ENCODE measurements at places on chromosomes 4 and X.

DNA sequence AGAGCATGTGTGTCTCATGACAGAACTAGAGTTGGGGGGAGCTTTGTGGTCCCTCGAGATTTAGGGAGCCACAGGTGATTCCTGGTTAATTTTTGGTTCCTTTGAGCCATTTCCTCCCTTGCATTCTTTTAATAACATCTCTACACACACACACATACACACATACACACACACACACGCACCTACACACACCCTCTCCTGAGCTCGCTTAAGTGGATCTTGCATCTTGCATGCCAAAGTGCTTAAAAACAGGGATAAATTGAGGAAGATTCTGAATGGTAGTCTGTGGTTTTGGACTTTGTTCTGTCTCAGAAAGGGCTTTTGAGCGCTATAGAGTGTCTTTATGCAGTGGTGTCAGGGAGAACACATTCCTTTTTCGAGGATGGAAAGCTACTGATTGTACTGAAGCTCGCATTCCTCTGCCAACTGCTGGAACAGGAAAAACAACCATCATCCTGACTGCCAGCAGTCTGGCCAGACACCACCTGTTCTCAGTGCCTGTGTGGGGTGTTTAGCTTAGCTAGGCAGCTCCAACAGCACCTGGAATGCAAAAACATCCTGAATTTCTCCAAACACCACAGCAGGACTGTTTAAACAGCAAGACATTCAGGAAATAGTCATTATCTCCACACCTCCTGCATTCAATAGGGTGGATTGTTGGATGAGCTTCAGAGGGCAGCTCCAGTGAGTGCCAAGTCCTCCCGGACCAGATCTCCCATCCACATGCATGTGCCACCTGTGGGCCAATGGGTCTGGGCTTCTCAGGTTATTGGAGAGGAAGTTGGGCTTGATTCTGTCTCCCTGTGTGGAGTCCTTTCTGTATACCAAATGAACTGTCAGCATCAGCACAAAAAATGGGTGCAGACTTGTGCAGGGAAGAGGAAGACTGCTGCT, 21.9 kb upstream of the IGFBP7 start:
- no peak for DNase-seq

- DNase-seq = peak; percentile 15
Measured at GRCh38 chr4:67288964-67289363, 256.3 kb downstream of the CENPC start.

GRCh38 chr4:30073011-30073710, 647.0 kb upstream of the PCDH7 start:
- no peak for DNase-seq

GRCh38 chr4:179417357-179417756, 1975.1 kb upstream of the AGA start:
- no peak for DNase-seq

DNA sequence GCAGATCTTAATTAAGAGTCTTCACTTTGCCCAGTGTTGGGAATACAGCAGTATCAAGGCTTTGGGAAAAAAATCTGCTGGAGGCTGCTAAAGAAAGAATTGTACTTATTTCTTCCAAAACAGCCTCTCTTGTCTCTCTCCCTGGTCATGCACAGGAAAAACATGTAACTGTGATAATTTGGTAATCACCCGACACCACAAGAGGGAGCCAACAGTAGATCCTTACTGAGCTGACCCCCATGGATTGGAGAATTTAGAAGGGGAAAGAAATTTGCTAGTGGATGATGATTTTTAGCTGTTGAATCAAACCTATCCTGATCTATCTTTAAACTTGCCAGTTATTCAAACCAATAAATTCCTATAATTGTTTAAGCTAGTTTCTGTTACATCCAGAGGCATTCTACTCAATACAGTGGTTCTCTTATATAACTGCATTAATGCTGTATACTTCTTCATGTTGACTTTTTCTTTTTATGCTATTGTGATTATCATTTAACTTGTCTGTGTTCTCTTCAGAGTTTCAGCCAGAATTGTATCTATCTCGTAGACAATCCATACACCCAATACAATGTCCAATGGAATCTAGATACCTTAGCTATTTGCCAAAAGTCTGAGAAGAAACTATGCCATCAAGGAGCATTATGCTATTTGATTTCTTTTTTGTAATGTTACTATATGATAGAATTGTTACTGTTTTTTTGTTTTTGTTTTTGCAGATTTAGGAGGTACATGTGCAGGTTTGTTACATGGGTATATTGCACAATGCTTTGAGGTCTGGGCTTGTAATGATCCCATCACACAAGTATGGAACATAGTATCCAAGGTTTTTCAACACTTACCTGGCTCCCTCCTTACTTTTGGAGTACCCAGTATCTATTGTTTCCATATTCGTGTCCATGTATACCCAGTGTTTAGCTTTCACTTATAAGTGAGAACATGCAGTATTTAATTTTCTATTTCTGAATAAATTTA, 31.3 kb upstream of the ARHGEF38 start:
- DNase-seq = no peak

- no peak for DNase-seq
Measured at GRCh38 chrX:2503591-2504500, 3.1 kb upstream of the DHRSX start.
